ENCODE measurements at places on chromosomes 3 and 15.

DNA sequence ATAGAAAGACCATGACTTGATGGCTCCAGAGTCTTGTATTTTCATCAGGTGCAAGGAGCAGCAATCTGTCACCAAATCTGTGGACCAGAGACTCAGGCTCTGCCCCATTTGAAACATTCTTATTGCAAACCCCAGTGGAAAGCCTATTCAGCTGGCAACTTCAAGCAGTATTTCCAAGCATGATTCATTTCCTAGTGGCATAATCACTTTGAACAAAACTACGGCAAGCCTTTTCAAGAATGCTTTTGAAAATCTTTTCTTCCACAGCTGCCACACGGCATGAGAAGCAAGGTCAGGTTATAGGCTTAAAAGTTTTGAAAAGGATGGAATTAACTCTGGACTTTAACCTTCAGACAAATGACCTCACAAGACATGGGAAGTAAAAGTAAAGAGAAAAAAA lies 122.0 kb upstream of the BFSP2 start:
- no peak for DNase-seq

GRCh38 chr3:146195030-146195429 lies 34.0 kb upstream of the PLOD2 start:
- no peak for DNase-seq

- no peak for DNase-seq
Measured at GRCh38 chr3:64080616-64081234, 57.4 kb upstream of the PSMD6 start.

- no peak for DNase-seq
Measured at GRCh38 chr15:78174401-78174800, 25.2 kb downstream of the IDH3A start.

DNA sequence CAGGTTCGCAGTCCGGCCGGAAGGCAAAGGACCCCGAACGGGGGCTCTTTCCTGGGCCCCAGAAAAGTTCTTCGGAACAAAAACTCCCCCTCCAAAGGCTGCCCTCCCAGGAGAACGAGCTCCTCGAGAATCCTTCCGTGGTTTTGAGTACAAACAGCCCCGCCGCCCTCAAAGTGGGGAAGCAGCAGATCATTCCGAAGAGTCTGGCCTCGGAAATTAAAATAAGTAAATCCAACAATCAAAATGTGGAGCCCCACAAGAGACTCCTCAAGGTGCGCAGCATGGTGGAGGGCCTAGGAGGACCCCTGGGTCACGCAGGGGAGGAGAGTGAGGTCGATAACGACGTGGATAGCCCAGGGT lies 1.3 kb downstream of the ARHGEF26 start:
- DNase-seq = no peak

Data from activated T-cell treated with anti-CD3 and anti-CD28 coated beads, Interleukin-2, amount 50 U/mL, for 48 hours (primary cell).